ENCODE measurements at places on chromosomes 2 and 18.

DNA sequence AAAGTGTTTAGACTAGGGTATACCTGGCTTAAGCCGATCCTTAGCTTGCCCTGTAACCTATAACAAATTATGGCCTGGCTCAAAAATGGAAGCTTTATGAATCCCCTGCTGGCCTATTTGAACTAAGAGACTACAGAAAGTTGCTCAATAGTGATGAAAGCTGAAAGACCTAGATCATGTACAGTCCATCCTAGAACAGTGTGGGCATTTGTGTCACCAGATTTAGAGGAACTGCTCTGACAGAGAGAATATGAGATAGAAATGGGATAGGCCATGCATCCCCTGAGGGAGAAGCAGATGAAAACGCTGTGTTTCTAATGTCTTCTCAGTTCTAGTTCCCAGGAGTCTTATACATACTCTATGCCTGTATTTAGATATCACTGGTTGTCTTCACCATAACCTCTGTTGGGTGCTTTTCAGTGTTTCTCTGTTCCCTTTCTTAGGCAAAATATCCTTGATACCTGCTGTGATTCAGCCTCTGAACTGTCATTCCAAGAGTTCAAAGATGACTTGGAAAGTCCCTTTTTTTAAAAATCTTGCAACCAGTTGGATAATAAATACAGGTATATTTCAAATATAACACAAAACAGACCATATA, 246.9 kb upstream of the SLC39A10 start:
- no peak for DNase-seq

GRCh38 chr2:207330912-207331311, 165.2 kb upstream of the KLF7 start:
- no peak for DNase-seq

DNA sequence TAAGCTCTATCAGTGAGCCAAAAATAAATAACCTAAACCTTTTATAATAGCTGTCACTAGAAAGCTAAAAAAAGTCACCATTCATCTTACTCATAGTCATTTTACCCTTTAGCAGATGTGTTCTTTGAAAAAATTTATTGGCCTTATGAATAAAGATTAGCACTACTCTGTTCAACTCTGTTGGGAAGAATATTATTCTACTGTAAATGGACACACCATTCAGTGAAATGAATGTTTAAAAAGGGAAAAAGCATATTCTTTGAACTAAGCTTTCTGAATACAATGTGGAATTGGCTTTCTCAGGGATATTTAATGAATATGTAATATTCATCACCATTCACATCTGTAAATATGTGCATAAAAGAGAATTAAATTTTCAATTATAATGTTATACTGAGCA, 422.0 kb downstream of the CBLN2 start:
- DNase-seq = no peak

DNA sequence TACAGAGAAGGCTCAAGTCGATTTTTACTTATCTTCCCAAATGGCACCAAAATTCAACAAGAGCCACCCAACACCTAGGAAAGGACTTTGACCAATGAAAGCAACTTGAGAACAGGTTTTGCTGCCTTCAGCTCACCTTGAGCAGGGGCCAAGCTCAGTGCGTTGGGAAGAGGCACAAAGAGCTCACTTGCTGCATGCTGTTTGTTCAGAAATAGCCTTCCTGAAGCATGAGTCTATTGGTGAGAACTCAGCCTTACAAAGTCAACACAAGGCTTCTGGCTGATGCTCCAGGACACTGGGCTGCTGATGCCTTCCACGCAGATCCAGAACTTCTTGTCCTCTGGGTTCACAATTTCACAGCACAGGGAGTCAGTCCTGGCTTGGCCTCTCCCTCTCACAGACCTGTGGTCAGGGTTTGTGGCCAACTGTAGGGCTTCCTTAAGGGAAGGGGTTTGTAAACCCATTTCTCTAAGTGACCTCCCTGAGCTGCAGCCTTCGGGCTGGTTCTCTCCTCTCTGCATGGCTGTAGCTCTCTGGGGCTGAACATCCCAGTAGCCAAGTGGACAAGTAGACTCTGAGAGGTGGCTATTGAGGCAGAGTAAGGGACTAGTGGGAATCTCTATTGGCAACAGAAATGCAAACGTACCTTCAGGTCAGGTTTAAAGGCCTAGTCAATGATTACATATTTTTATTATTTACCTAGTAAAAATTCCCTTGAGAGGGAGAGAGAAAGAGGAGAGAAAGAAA, 124.7 kb upstream of the GATA6 start:
- no peak for DNase-seq

Measured in left renal cortex interstitium (tissue), 4 donors.